ENCODE measurements at places on chromosomes 7 and 10.
A peak's percentile ranks its signal among the peaks of the same experiment; 100 is the strongest.

GRCh38 chr10:109947111-109947920 is 24.0 kb upstream of the XPNPEP1 start:
- DNase-seq, result no peak

DNA sequence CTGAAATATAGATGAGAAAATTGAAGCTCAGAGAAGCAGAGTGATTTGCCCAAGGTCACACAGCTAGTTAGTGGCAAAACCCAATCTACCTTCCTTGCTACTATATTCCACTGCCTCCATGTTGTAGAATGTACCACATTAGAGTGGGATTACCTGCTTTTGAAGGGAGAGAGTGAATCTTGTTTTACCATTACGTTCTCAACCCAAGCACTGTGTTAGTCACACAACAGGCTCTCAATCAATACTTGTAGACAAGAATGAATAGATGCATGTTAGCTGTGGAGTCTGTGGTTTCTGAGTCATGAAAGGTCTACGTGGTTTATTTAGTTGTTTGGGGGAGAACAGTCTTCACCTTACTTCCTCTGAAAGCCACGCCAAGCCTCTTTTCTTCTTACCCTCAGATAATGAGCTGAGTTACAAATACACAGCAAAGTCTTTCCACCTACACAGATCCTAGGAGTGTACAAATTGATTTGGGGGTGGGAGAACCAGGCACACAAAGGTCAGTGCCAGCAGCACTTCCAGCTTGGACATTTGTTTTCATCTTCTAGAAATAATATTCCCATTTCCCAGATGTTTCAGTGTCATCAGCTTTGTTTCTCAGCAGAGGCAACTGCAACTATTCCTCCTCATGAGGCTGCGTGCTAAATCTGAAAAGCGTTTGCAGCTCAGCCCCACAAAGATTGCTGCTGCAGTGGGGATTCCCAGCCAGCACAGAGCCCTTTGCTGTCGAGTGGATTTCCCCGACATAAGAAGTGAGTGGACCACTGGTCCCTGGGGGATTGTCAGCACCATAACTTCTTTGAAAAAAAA is 71.5 kb upstream of the ADO start:
- no peak for DNase-seq

DNA sequence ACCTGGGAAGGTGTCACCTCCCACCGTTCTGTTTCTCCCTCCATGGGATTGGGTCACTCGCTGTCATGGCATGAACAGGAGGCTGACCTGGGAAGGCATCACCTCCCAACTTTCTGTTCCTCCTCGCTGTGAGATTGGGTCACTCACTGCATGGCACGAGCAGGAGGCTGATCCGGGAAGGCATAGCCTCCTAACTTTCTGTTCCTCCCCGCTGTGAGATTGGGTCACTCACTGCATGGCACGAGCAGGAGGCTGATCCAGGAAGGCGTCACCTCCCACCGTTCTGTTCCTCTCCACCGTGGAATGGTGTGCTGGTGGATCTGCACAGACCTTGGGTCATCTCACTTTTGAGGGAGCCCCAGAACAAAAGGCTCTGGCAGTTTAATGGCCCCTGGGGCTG is 239.2 kb upstream of the PRKCQ start:
- no peak for DNase-seq

GRCh38 chr10:97762816-97763215 is 9.0 kb downstream of the SFRP5 start:
- peak; percentile 78 for DNase-seq

DNA sequence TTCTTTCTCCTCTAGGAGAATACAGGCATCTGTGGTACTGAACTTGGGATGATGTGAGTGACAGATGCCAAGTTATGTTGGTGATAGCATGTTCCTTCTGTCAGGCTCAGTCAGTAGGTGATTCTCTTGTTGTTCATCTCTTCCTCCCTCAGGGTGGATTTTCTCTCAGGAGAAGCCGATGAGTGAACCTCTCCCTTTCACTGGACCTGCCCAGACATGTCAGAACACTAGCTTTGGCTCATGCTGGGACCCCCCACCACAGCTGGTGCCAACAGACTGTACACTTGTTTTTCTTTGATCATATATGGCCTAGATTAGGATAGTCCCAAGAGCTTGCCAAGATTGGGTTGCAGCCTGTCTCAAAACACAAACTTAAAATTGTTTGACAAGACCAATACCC is 129.4 kb downstream of the BMPER start:
- DNase-seq, result no peak

DNA sequence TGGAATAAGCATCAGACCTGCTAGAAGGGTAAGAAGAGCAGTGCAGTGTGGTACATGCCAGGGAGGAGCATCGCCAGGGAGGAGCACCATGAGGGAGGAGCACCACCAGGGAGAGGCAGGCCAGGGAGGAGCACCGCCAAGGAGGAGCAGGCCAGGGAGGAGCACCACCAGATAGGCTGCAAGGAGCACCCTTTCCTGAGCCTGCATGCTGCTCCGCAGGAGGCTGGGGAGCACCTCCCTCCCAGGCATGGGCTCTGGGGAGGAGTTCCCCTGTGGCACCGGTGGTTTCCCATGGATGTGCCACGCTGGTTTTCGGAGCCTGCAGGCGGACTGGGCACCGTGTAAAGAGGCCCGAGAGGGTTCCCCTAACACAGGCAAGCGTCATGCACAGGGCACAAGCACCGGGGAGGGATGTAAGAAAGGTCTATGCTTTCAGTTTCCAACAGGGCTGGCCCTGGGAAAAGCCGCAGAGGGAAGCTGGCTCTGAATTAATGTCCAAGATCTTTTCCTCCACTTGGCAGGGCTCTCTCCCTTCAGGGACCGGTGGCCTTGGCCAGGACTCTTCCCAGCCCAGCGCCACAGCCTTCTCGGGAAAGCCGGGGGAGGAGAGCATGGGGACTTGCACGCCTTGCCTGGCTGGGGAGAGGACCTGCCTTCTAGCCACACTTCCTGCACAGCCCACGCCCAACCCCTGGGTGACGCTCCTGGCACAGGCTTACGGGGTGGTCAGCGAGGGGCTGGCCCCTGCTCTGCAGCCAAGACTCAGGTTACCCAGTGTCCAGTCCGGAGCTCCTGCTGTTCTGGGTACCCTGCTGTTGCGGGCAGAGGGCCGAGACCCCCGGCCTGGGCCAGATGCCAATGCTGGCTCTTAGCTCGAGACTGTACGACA is 11.5 kb upstream of the GPER1 start:
- DNase-seq, result no peak

DNA sequence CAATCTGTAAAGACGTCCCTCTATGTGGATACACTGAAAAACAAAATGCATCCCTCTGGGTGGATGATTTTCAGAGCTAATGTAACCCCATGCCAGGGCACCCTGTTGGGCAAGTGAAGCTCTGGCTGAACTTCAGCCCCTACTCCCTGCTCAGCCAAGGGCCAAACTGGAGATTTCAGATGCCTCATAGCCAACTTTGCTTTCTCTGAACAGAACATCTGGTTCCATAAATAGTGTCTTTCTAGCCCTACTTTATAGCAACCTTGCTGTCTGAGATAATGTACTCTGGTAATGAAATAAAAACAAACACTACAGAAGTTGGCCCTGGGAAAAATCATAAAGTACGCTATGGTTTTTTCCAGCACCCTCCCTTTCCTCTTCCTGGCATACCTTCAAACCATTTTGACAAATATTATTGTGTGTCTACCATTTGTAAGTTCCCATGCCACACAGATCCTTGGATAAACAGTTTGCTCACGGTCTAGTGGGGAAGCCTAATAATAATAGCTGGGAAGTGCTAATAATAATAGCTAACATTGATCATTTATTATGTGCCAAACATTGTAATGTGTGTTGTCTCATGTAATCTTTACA is 3.4 kb downstream of the ENTPD1 start:
- DNase-seq, result no peak

DNA sequence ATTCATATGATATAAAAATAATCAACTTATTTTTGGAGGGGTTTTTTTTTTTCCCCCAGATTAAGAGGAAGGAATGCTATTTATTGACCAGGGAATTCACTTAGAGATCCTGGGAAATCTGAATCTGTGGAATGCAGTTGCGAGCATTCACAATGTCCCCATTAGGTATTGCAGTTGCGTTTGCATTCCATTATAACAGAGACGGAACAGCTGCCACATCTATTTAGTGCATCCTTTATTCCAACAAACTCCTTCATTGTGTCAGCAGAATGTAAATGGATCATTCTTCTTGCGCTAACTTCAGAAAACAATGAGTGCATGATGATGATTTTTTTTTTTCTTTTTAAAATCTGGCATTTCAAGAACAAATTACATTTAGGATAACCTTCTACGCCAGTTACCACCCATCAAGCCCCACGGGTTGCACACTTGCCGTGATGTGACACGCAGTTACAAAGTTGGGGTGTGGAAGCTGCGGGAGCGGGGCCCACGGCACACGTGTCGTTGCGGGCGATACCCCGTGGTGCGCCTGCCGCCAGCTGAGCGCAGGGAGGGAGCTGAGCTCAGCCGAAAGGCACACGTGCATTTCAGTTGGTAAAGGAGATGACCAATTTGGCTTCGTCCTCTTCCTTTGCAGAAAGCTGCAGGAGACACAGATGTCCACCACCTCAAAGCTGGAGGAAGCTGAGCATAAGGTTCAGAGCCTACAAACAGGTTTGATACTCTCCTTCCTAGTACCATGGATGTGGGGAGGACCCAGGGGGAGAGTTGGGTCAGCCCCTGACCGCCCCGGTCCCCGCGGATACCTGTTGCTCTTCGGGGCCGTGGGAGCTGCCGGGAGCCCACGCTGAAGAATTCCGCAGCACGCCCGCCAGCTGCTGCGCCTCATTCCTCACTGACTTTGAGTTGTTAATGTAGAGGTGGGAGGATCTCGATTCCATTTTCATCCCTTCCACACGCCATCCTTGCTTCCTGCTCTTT is 175.3 kb upstream of the SH2B2 start:
- DNase-seq, result peak; percentile 38

DNA sequence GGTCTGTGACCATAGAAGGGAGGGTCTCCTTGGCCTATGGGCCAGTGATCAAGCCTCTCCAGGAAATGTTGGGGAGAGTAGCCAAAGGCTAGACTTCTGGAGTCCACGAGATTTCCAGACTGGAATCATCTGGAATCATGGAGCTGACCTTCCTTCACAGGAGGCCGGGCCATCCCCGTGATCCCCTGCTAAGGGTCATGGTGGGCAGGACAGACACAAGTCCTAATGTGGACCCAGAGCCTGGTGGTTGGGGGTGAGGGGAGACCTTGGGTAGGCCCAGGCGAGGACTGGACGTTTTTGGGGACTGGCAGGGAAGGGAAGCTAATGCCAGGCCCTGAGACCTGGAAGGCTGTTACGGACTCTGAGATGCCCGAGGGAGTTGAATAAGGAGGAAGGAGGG is 9.8 kb upstream of the GRID1 start:
- DNase-seq, result no peak

GRCh38 chr7:129950191-129950932 is 2.4 kb downstream of the UBE2H start:
- DNase-seq, result no peak

DNA sequence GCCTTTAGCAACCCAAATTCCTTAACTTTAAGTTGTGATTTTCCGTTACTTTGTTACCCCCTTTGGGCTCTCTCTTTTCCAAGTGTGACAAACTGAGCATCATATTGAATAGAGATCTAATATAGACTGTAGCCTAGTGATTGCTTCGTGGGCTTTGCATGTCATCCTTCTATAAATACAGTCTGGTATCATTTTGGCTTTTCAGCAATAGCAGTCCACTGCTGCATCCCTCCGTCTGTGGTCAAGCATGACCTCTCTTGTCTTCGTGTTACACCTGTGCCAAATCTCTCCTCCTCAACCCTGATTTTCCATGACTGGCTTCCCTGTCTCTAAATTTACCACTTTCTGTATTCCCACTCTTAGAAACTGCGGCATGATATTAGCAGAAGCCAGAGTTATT is 53.8 kb upstream of the AGK start:
- DNase-seq, result no peak

DNA sequence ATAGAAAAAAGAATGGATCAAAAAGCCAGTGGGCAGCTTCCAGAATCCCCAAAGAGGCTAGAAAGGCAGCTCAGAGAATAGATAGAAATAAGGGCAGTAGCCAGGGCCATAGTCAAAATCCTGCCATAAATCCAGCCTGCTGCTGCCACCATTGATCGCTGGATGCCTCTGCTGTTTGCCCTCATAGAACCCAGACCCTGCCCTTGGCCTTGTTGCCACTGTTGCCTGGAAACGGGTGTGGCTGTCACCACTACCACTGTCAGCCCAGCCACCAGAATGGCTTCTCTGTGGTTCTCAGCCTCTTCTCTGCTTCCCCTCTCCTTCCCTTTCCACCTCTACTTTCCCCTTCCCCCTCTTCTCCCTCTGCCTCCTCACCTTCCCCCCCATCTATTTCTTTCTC is 57.8 kb downstream of the HHEX start:
- no peak for DNase-seq

GRCh38 chr10:18608596-18608995 is 42.8 kb downstream of the NSUN6 start:
- no peak for DNase-seq

DNA sequence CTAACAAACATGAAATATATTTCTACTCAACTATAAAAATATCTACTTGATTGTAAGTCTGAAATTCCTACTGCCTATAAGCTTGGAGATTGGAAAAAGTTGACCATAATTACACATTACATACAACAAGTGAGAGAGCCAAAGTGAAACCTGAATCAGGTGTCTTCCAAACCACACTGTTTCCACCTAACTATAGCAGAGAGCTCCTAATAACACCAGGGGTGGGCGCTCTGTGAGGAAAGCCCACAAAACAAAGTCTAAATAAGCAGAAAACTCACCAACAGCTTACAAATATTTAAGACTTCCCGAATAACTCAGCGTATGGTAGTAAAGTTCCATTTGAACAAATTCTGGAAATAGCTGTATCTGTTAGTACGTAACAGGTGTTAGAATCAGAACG is 119.9 kb downstream of the GPR37 start:
- no peak for DNase-seq

DNA sequence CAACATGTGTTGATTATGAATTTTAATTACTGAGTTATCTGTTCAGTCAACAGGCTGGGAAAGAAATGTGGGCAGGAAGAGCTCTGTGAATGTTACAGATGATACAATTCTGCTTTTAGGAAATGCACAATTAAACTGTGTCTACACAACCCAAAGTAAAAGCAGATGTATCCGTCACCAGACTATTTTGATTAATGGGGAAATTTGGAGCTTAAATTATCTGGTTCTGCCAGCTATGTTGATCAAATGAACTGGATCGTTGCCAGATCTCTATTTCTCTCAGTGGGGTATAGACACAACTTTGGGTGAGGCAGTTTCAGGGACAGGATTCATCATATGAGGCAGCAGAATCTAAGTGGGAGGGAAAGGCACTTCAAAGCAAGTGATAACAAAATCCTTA is 136.5 kb downstream of the NEUROD6 start:
- DNase-seq, result no peak

DNA sequence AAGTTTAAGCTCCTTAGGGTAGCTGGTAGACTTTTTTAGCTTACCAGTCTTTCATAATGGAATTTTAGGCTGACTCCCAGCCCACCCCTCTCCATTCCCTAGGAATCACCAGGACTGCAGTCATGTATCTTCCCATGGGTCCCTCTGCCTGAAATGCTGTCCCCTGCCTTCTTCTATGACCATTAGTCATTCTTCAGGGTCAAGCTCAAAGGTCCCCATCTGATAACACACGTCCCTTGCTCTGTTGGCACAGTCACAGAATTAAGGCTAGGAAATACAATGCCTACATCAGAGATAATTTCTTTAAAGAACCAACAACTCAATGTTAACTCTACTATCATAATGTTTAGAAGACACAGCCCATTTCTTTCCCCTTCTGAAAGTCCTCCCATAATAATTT is 140.6 kb downstream of the RAPGEF5 start:
- no peak for DNase-seq

Data from WTC11 (cell line).